ENCODE measurements at places on chromosomes 16 and 17.

DNA sequence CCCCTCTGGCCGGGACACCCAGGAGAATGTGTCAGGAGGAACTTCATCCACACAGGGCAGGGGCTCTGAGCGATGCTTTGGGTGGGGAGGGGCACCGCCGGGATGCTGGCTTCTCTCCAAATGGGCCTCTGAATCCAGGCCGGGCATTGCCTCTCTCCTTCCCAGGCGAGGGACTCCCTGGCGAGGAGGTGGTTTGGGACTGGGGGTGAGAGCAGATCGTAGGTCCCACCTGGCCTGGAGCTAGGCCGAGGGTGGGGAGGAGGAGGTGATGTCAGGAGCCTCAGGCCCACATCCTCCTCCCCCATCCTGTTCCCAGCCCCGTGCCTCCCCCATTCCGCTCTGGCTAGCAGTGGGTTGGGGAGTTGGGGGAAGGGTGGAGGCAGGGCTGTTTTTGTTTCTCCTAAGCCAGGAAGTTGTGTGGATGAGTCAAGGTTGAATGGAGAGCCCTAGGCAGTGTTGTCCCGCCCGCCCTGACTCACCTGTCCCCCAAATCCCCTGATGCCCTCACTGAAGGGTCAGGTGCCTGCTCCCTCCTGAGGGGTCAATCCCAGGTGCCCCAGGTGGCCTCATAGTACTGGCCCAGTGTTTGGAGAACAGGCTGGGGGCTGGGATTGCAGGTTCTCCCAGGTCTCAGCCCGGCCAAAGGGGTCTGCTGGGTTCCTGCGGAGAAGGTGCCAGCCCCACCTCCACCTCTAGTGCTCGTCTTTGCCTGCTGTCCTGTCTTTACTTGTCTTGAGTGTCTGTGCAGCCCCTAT is 2.8 kb downstream of the GRB7 start:
- no peak for DNase-seq

GRCh38 chr16:19008245-19009169 is 24.8 kb downstream of the TMC7 start:
- DNase-seq: no peak

DNA sequence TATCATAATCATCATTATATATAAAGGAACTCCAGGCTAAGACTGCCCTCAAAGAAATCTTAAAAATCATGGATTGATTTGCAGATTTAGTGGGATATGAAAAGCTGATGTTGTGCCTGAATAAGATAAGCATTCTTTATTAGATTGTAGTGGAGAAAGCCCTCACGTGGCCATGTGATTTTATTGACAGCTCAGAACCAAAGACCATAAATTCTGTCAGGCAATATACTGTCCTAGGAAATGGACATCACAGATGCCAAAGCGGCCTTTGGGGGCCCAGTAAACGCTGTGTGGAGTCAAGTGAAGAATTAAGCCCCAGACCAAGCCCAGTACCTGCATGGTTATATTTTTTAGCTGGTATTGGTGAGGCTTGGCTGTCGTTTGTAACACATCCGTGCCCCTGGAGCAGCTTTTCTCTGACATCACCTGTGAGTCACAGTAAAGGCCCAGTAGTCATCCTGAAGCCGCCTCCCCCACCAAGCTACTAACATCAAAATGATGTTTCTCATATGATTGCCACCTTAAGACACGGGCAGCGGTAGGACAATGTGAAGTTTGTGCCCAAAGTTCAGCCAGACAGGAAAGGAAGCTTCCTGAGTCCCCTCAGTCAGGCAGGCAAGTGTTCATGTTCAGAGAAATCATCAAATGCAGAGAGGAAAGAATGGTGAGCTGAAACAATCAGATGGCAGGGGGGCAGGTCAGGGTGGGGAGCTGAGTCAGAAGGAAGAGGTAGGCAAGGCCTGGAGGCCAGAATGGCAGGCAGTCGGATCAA is 209.4 kb downstream of the IRX3 start:
- no peak for DNase-seq

GRCh38 chr16:8920645-8921346 is 38.6 kb downstream of the LITAFD start:
- no peak for DNase-seq

GRCh38 chr17:79850571-79851460 is 11.6 kb upstream of the CBX4 start:
- DNase-seq: no peak

DNA sequence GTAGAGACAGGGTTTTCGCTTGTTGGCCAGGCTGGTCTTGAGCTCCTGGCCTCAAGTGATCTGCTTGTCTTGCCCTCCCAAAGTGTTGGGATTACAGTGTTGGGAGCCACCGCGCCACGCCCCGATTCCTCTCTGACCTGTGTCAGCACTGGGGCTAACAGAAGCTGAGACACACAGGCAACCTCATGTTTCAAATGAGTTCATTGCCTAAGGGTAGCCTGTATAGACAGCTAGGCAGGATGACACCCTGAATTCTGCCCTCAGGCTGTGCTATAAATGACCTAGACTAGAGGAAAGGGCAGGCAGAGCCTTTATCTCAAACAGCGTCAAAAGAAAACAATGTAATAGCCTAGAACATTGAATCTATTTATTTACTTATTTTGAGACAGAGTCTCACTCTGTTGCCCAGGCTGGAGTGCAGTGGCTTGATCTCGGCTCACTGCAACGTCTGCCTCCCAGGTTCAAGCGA is 2.3 kb upstream of the CDK3 start:
- DNase-seq: no peak

- no peak for DNase-seq
These were observed 19.5 kb downstream of the BCL7C start for GRCh38 chr16:30874244-30874820.

GRCh38 chr17:28729950-28730330 is 1.4 kb downstream of the NEK8 start:
- DNase-seq: no peak

DNA sequence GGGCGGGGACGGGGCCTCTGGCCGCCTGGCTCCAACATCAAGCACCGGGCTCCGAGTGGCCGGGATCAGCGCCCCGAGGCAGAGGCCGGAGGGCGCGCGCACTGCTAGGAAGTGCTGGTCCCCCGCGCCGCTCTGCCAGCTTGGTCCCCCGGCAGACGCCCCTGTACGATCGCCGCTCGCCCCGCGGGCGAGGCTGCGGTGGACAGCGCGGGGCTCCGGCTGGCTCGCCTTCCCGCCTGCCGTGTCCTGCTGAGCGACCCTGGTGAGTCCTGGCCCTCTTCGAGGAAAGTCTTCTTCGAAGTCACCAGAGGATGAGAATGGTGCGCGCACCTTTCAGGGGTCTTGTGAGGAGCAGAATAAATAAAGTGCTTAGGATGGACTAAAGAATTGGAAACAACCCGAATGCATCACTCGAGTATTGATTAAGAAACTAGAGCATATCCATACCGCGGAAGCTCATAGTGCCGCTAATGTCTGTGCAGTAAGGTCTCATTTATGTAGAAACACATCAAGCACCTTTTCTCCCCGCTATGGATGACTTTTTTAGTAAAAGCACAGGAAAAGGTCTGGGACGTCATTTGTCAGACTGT is 392 bp downstream of the ZNF213 start:
- no peak for DNase-seq

GRCh38 chr17:71440513-71440912 is 680.3 kb upstream of the SOX9 start:
- DNase-seq: no peak

DNA sequence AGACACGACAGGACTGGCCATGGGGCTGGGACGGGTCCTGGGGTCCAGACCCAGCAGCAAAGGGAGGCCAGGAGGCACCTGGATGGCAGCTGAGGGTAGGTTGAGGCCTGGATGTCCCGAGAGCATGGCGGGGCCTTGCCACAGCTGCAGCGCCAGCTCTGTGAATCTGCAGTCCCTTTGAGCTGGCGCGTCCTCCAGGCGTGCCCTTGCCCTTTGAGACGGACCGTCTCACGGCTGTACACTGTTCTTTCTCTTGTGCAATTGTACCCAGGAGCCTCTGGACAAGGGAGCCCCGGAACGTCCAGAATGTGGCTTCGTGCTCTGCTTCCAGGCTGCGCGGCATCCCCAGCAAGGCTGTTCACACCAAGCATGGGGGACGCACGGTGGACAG is 69.5 kb upstream of the CIBAR2 start:
- DNase-seq: peak; percentile 21

- DNase-seq: no peak
These were observed 38.2 kb upstream of the TAC4 start for GRCh38 chr17:49886036-49886435.

DNA sequence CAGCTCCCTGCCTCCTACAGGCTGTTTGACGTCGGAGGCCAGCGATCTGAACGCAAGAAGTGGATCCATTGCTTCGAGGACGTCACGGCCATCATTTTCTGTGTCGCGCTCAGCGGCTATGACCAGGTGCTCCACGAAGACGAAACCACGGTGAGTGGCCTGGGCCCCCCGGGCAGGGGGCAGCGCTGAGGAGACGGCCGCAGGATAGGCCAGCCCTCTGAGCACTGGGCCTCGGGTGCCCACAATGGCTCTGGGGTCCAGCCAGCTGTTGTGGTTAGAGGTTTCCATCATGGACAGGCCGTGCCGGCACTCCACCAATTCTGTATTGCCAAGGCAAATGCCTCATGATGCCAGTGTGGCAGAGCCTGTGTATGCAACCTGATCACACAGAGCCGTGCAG is 88.6 kb downstream of the AMFR start:
- DNase-seq: peak; percentile 81

- DNase-seq: no peak
These were observed 119.0 kb upstream of the CDC42EP4 start for GRCh38 chr17:73430848-73431247.

DNA sequence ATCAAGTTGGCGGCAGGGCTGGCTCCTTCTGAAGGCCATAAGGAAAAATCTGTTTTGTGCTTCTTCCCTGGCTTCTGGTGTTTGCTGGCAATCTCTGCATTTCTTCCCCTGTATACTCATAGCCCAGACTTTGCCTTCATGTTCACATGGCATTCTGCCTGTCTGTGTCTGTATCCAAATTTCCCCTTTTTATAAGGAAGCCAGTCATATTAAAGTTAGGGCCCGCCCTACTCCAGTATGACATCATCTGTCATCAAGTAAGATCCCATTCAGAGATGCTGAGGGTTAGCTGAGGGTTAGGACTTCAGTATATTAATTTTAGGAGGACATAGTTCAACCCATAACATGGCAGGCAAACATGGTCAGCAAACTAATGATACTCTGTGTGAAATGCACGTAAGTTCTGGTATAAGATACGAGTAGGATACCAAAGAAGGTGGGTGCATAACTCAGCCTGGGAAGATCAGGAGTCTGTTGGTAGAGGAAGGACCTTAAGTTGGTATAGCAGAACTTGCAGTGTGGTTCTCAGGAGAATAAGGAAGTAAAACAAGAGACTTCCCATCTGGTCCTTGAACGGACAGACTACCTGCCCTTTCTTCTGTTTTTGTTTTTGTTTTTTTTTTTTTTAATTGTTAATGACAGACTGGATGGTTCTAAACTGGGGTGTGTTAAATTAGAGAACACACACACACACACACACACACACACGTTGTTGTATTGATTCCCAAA is 13.9 kb downstream of the MAP2K6 start:
- DNase-seq: no peak

- no peak for DNase-seq
These were observed 16.4 kb upstream of the SMG8 start for GRCh38 chr17:59193336-59193862.

GRCh38 chr17:82019690-82020571 is 2.7 kb downstream of the CENPX start:
- DNase-seq: no peak

DNA sequence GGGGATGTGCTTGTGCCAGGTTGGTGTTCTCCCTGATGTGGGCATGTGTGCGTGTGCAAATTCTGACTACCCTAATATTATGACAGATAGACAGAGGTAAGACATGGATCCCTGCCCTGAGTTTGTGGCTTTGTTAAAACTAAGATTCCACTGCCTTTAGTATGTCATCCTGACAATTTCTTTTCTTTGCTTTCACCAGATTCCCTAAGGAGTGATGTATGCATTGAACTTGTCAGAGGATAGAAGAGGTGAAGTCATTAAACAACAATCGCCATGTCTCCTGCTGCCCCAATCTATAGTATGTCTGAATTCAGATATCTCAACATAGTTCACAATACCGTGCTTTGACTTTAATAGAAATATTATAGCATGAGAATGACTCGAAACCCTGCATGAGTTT is 137.1 kb upstream of the ELAC2 start:
- DNase-seq: no peak

- DNase-seq: peak; percentile 71
These were observed 2.3 kb upstream of the UBALD2 start for GRCh38 chr17:76262732-76263344.

GRCh38 chr16:23651943-23652468 is 10.7 kb downstream of the DCTN5 start:
- no peak for DNase-seq

- DNase-seq: no peak
These were observed 1205.3 kb upstream of the CDH8 start for GRCh38 chr16:63241497-63242028.

DNA sequence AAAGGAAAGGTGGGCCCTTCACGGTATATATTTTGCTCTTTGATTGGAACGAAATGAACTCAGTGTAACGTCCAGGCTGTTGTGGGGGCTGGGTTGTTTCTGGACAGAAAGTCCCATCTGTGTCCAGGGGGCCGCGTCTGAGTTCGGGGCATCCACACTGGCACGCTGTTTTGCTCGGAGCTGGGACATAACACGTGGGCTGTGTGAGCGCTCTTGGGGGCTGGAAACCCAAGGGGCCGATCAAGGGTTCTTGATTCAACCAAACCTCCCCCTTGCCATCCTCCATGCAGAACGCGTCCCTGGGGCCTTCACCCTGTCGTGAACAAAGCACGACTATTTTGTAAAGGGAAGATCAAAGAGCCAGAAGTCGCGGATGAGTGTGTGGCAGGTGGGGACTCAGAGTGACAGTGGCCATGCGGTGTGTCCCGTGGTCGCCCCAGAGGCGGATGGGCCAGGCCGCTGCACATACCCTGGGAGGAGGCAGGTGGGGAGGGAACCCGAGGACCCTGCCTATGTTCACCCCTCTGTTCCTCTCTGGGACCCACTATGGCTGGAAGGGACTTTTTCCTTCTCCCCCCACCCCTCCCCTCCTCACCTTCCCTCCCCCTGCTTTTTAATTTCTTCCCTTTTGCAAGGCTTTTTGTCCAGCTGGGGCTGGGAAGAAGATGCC is 387.2 kb downstream of the SEC14L1 start:
- no peak for DNase-seq

DNA sequence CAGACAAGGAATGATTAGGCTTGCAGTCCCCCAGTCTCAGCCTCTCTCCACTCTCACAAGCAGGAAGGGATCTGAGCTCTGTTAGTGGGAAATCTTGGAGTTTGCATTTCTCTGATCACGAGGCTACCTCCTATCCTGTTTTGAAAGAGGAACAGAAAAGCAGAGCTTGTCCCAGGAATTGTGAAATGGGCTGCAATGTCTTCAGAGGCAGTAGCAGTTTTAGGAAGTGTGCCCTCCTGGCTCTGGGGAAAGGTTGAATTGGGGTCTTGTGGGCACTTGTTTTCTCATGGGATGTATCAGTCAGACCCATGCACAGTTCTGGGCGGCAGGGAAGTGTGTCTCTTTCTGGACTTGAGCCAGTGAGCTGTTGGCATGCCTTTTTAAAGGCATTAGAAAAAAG is 22.8 kb downstream of the NUP85 start:
- no peak for DNase-seq

DNA sequence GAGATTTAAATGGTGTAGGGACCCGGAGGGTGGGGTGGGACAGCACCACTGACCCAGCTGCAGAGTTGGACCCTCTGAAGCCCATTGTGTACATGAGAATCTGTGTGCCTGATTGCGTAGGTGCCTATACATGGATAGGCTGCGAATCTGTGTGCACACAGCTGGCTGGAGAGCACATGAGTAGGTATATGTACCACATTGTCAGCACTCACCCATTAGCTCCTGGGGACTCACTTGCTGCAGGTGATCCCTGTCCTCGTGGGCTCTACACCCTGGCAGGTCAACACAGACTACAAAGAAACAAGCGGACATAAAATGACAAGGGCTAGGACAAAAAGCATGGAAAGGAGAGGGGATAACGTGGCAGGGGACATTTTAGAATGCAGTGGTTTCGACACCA is 11.3 kb upstream of the CETP start:
- DNase-seq: no peak

Data from posterior cingulate gyrus (tissue), 11 donors.